ENCODE measurements at places on chromosomes 4 and X. TPM values are rescaled to one million over a fixed set of nuclear protein-coding genes. Genes with fewer than 3 reads are reported as not detected.

CXorf51B gene
- total RNA-seq, result not detected

DNA sequence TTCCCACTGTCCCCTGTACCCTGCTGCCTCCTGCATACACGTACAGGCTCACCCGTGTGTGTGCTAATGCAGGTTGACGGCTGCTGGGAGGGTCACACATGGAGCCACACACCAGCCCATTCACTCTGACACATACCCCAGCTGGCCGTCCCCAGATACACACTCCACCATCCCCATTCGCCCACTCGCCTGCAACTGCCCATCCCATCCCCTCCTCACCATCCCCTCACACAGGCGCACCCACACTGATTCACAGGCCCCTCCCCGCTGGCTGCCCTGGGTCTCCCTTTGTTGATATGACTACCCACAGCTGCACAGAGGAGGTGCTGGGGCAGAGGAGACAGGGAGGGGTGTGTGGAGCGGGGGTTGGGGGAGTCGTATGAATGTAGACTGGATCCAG, 25.7 kb downstream of the PJA1 start:
- no peak for DNase-seq

- no peak for DNase-seq
These were observed 38.1 kb downstream of the SEC31A start for GRCh38 chr4:82852751-82853285.

DNA sequence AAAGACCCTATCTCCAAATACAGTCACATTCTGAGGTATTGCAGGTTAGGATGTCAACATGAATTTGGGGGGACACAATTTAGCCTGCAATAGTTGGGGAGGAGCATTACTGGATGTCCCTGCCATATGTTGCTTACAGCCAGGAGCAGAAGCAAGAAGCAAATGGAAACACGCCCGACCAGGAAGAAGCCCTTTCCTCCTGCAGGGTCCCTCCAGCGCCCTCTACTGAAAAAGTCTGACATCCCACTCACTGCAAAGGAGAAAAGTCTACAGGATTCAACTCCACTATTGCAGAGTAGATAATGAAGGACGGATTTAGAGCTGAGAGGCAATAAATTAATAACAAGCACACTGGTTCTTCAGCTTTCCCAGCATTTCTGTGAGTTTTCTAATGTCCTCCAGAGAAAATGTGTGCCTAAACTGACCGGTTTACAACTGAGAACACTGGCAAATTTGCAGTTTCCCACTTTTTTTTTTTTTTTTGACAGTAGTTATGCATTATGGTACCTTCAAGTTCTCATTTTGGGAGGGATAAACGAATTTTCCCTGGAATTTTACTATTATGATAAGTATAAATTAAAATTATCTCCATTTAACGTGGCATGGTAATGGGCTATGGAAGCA, 31.7 kb downstream of the COQ2 start:
- peak; percentile 87 for DNase-seq

DNA sequence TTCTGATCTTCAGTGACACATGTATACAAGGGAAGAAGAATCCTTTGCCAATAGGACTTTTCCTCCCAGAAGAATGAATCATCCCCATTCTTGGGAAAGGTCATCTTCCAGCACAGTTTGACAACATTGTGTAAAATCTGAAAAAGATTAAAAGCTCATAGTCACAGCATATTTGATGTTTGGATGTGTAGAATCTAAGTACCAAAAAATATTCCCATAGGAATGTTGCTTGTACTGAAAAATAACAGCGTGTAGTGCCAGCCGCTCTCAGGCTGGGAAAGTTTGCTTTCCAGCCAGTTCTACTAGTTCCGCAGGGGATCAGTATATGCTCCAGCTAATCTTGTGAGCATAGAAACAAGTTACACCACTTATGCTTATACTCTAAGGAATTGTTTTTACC, 74.7 kb upstream of the IL13RA1 start:
- DNase-seq, result no peak

GRCh38 chr4:138235419-138235952, 6.7 kb downstream of the SLC7A11 start:
- DNase-seq, result no peak

OTUD6A gene
- not detected for total RNA-seq

DNA sequence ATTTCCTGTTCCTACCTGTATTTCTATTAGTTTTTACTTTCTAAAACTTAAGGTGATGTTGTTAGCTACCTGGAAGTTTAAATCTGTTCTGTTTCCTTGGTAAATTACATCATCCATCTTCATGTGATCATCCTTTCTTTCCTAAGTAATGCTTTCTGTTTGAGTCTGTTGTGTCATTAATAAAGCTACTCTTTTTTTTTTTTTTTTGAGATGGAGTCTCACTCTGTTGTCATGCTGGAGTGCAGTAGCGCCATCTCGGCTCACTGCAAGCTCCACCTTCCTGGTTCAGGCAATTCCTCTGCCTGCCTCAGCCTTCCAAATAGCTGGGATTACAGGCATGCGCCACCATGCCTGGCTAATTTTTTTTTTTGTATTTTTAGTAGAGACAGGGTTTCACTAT, 73.3 kb downstream of the FIP1L1 start:
- DNase-seq, result no peak

GRCh38 chrX:37541991-37542390, 29.5 kb upstream of the LANCL3 start:
- no peak for DNase-seq

GLUD2 gene
- 0.60 TPM for total RNA-seq

SHOX gene
- not detected for total RNA-seq

TLR7 gene
- total RNA-seq, result not detected

- no peak for DNase-seq
These were observed 21.7 kb downstream of the LETM1 start for GRCh38 chr4:1834047-1834775.

GRCh38 chr4:90028460-90028859, 98.7 kb upstream of the CCSER1 start:
- no peak for DNase-seq

DGKK gene
- total RNA-seq, result not detected

KCNE5 gene
- total RNA-seq, result 0.68 TPM

GRCh38 chrX:40172401-40173142, 74.8 kb upstream of the BCOR start:
- no peak for DNase-seq

BMPR1B gene
- total RNA-seq, result not detected

- no peak for DNase-seq
These were observed 19.3 kb upstream of the RPL34 start for GRCh38 chr4:108601106-108601505.

GRCh38 chr4:145720656-145721055, 40.7 kb downstream of the C4orf51 start:
- DNase-seq, result no peak

GRCh38 chrX:13983734-13984133, 46.0 kb downstream of the GEMIN8 start:
- DNase-seq, result no peak

RAB39B gene
- 7.2 TPM for total RNA-seq

CEP135 gene
- total RNA-seq, result 16.4 TPM

- no peak for DNase-seq
These were observed 13.3 kb upstream of the FAM47E start for GRCh38 chr4:76238236-76238635.

GRCh38 chrX:148024425-148025148, 43.5 kb downstream of the FMR1NB start:
- DNase-seq, result no peak

GRCh38 chr4:20422398-20422797, 170.7 kb downstream of the SLIT2 start:
- DNase-seq, result peak; percentile 49

DNA sequence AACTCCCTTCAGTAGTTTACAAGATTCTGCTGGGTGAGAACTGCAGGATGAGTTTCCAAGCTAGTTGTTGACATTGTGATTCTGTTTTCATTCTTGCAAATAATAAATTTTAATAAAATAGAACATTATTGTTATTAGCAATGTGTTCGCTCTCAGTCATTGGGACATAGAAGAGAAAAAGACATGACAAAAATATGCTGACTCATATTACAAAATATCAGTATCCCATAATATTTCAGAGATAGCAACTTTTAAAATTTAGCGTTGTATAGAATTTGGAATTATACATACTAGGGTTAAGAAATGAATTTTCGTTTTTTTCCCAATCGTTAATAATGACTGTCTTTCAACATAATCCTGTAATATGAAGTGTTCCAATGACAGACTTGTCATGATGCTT, 45.4 kb downstream of the KIT start:
- DNase-seq, result no peak

GRCh38 chrX:73478961-73479360, 32.1 kb downstream of the CDX4 start:
- no peak for DNase-seq

DNA sequence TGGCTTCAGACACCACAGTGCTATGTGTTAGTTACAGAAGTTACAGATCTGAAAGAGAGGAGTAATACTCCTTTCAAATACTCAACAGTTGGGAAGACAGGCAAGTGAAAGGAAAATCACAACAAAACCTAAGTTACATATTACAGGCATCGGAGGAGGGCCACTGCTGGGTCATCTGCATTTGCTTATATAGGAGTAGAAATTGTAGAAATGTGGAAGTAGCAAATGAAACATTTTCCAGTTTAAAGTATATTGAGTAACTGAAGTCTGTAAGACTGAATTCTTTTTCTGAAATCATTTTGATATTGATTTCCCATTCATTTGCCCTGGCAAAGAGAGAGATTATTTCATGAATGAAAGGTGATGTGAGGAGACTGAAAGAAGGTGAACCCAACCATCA, 201.7 kb downstream of the SPRY1 start:
- DNase-seq, result no peak

GRCh38 chr4:149910177-149910576, 94.5 kb upstream of the IQCM start:
- DNase-seq, result no peak

BMP3 gene
- total RNA-seq, result not detected

GRCh38 chr4:180581061-180581460, 1662.1 kb upstream of the TENM3 start:
- DNase-seq, result no peak

DNA sequence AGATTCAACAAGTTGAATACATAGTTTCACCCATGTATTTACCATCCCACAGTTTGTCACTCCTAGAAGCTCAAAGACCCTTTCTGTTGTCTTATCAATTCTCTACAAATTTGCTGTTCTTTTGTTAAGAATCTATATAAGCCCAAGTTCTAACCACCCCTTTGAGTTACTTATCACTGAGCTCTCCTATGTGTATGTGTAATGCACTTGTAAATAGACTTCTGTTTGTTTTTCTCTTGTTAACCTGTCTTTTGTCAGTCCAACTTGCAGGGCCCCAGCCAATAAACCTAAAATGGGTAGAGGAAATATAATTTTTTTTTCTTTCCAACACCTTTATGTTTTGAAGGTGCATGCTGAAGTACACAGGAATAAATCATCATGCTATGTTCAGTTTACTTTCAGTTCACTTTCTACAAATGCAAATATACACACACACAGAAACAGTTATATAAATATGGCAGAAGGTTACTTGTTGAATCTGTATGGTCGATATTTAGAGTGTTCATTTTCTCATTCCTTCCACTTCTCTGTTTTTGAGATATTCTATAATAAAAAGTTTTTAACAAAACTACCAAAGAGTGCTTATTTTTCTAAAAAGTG, 22.3 kb upstream of the CLOCK start:
- DNase-seq, result no peak

LSM6 gene
- total RNA-seq, result 52.2 TPM

DNA sequence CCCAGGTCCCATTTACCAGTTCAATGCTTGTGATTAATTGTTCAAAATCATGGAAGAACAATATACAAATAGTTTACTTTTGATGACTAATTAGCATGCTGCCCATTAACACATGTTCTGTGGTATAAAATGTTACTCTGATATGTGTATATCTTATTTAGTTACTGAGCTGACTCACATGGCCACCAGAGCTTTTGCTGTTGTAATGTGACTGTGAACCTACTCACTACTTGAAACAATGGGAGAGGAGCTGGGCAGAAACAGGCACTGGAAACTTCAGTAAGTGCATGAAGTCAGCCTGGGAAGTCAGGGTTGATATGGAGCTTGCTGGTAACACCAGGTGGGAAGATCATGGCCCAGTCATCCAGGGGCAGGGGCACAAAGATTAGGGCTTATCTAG, 72.7 kb upstream of the MAD2L1 start:
- no peak for DNase-seq

PNPLA4 gene
- 6.0 TPM for total RNA-seq

GRCh38 chr4:143858456-143858855, 46.9 kb downstream of the GYPE start:
- DNase-seq, result no peak

- DNase-seq, result no peak
These were observed 168.8 kb downstream of the PCDH18 start for GRCh38 chr4:137363496-137363895.

DNA sequence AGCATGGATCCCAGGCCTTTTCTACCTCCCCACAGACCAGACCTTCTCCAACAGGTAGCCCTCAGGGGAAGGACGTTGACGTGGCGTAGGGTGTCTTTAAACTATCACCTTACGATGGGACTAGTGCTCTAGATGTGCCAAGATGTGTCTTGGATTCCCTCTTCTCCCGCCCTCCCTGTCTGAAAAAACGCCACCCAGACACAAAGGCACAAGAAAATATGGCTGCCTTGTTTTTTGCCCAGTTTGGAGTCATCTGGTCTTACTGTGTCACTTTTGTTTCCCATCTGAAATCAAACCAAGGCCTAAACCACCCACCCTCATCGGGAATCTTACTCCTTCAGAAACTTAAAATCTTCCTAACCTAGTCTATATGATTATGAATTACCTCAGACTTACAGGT, 235.4 kb downstream of the OR13H1 start:
- DNase-seq, result no peak

- no peak for DNase-seq
These were observed 137.7 kb upstream of the ZIC3 start for GRCh38 chrX:137428221-137428661.

GRCh38 chr4:147157860-147158701, 212.4 kb upstream of the TTC29 start:
- no peak for DNase-seq

GRCh38 chrX:63963095-63963784, 178.2 kb upstream of the ARHGEF9 start:
- DNase-seq, result no peak

All from activated CD8-positive, alpha-beta T cell treated with anti-CD3 and anti-CD28 coated beads, Interleukin-2, amount 10 ng/mL, durations not matched to agents 7 days and 5 days (primary cell).